ENCODE measurements at places on chromosomes 2 and 18. TPM values are rescaled to one million over a fixed set of nuclear protein-coding genes. Genes with fewer than 3 reads are reported as not detected.

CIB4 gene
- total RNA-seq = not detected

C18orf54 gene
- 5.1 TPM for total RNA-seq

LRP1B gene
- 0.82 TPM for total RNA-seq

OSR1 gene
- 2.7 TPM for total RNA-seq

DYSF gene
- total RNA-seq = 17.3 TPM

LPIN2 gene
- total RNA-seq = 78.0 TPM

RAPGEF4 gene
- 2.2 TPM for total RNA-seq

POTEJ gene
- not detected for total RNA-seq

SETBP1 gene
- 33.6 TPM for total RNA-seq

KCNE4 gene
- total RNA-seq = 4.6 TPM

ONECUT2 gene
- not detected for total RNA-seq

FKBP7 gene
- 0.37 TPM for total RNA-seq

REG3A gene
- not detected for total RNA-seq

DNA sequence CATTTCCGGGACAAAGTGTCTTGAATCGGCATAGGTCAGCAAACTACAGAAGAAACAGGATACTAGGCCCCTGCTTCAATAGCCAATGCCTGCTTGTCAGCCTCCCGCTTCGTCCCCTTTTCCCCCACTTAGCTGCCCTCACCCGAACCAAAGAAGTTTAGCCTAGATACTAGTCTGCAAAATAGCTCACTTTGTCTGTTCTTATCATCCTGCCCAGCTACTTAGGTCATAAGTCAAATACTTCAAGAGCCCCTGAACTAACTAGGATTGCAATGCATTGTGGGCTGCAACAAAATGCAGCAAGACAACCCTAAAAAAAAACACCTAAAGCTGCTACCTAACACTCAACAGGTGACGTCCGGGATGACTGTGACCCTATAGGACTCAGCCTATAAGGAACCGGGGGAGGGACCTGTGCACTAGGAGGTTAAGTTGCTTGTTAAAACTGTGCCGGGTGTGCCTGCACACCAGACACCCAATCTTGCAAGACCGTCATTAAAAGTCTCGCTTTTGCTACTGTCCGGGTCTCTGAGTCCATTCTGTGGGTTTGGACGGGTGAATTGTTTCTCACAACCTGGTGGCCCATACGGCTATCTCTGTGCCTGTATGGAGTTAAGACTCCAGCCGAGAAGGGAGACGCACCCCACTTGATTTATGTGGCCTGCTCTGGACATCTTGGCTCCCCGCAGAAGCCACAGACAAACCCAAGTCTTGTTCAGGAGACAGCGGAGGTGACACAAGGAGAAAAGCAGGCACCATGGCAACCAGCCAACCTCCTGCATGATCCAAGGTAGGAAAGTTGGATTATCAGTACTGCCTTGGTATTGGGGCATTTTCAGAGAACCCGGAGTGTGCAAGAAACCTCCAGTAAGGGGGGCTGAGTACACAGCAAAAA, 105.9 kb downstream of the HIBCH start:
- no peak for DNase-seq

DNA sequence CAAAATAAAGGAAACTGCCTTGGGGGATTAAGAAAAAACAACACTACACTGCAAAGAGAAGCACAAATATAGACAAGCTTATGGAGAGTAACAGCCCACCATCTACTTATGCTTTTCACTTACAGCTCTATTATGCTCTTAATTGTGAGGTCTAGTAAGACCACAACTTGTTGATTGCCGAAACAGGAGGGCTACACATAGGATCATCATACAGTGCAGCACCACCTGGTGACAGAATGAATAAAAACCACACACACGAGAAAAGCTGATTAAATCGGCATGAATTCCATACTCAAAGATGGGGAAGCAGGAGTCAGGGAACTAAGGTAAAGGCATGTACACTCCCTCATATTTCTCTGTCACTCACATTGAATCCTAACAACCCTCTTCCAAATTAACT, 259.2 kb downstream of the IKZF2 start:
- no peak for DNase-seq

DNA sequence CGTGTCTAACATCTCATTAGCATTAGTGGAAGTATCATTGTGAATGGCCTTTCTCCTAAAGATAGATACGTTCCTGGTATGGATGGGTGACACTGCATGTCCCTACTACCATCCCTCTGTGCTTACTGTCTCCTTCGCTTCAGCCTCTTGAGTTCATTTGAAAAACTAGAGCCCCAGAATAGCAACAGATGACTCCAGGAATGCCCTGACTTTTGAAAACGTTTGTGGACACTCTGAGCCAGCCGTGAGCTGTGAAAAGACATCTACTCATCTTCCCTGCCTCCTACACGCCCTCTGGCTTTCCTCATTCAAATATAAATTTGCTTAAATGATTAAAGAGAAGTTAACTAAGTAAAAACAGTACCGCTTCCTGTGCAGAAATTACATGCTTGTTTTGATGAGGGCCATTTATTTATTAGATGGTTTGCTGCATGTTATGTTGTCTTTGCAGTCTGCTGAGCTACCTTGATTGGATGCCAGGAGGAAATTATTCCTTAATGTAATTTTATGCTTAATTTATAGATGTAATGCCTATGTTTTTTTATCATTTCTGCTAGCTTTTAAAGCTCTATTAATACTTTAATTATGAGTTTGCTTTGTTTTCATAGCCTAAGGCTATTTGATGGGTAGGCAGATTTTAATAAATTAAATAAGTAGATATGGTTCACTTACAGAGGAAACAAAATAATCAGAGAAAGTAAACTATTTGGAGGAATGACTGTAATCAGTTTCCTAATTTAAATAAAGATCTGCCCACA, 32.1 kb upstream of the MYO3B start:
- no peak for DNase-seq

DNA sequence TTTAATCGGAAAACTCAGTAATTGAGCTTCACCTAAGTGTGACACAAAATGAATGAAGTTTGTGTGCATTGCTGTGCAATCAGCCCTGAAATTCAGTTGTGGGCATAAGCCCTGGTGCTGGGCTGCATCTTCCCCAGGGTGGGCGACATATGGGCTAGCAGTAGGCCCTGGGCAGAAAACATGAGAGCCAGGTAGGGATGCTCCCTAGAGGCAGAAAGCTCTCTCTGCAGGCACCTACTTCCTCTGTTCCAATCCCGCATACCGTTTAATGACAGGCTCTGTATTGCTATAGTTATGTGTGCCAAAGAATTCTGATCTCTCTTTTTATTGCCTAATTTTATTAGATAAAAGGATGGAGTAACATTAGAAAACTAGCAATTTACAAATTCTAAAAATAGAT, 456.7 kb downstream of the NRXN1 start:
- DNase-seq = no peak

- DNase-seq = no peak
Observed at GRCh38 chr2:120758181-120759144, 22.8 kb downstream of the GLI2 start.

GRCh38 chr2:151277067-151277466, 12.4 kb downstream of the NMI start:
- DNase-seq = no peak

DNA sequence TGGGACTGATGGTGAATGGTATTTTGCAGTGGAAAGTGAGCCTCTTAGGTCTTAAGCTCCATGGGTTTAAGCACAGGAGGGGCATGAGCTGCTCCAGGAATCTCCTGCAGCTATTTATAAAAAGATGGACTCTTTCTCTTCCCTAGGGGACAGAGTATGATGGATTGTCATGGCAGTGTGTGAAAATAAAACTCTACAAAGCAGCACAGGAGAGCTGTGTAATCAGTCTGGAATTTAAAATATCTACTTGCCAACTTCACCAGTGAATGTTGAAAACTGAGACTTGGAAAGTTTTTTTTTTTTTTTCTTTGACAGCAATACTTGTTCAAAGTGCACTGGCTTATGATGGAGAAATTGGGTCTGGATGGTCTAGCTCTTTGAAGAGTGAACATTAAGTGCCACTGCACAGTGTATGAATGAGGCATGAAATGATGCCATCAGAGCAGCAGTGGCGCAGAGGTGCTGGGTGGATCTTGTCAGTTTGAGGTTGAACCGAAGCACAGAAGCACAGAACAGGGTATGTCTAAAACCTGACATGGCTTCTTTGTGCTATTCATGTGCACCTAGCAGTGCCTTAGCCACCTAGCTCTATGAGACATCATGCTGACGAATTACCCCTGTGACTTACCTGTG, 245.4 kb downstream of the PTPRM start:
- no peak for DNase-seq

DNA sequence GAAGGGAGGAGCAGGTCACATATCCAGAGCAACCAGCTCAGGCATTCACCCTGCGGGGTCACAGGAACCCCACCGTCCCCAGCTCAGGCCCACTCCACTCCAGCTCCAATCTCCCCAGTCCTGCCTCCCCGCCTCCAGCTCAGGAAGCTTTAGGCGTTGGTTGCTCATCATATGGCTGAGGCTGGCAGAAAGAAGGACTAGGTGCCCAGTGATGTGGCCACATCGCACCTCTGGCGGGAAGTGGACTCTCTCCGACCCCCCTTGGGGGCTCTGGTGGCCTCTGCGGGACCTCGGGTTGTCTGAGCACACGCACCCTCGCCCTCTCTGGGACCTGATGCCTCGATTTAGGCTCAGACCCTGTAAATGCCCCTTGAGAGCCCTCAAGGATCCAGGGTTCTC, 187.7 kb downstream of the ZFP36L2 start:
- DNase-seq = no peak

GRCh38 chr2:171411791-171412483, 21.9 kb downstream of the METTL8 start:
- DNase-seq = no peak

GRCh38 chr2:160287476-160287875, 87.4 kb upstream of the ITGB6 start:
- DNase-seq = no peak

DNA sequence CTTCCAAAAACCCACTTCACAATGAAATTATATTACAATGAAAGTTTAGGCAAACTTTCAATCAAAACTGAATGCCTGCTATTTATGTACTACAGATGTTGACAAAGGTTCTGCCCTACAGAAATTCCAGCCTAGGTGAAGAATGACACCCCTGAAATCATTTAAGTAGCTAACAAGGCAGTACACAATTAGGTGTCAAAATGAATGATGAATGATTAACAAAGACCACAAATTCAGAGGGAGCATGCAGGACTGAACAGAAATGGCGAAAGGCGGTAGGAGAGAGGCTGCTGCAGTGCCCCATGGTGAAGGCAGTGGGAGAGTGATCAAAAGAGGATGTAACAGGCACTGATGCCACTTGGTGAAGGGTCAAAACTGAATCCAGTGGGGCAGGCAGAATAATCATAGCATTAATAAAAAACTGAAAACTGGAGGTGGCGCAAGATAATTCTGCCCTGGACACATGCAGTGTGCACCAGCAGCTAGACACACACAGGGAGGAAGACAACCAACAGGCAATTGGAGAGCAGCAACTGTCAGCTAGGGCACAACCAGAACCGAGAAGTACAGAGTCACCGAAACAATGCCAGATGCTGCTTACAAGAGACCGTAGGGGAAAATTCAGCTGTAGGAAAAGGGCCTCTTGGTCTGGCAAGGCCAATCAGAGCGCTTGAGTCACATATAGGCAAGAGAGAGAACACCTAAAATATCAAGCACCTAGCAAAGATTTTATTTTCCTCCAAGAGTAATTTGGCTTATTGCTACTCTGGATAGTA, 4.5 kb downstream of the TMEM131 start:
- DNase-seq = no peak

DNA sequence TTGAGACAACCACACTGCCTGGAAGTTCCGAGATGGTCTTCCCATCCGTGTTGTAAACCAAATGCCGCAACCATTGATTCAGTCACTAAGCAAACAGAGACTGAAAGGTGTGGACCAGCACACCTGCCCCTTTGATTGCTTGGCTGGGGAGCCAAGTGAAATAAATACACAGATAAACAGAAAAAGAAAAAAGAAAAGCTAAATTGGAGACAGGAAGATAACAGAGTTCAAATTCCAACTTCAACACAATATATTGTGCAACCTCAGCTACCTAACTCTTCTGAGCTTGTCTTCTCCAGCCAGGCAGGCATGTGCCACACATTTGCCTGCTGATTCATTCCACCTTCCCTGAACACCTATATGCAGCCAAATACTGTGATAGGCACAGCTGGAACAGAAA, 110.9 kb downstream of the PID1 start:
- peak; percentile 64 for DNase-seq

GRCh38 chr2:240988146-240988545, 10.3 kb upstream of the SNED1 start:
- peak; percentile 7 for DNase-seq

DNA sequence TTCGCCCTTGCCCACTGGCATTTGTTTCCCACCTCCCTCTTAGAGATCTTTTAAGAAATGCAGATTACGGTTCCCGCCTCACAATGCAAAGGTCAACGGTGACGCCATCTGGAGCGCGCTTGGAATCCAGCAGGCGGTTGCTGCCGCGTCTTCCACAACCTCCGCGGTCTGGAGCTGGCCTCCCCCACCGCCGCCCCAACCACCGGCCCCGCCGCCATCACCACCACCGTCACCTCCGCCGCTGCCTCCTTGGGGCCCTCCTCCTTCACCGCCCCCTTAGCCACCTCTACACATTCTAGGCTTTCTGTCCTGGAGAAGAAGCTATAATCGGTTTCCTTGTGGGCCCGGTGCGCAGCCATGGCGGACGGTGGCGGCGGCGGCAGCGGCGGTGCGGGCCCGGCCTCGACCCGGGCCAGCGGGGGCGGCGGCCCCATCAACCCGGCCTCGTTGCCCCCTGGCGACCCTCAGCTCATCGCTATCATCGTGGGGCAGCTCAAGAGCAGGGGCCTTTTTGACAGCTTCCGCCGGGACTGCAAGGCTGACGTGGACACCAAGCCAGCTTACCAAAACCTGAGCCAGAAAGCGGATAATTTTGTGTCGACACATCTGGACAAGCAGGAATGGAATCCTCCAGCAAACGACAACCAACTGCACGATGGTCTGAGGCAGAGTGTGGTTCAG, at the start of gene BOD1L2:
Gene BOD1L2, plus strand, starts transcription at position 132 of the 681 bp plus-strand sequence. Its CDS starts 226 bp downstream, at position 358.
- no peak for DNase-seq

GRCh38 chr2:137975280-137976271, 11.3 kb downstream of the HNMT start:
- no peak for DNase-seq

DNA sequence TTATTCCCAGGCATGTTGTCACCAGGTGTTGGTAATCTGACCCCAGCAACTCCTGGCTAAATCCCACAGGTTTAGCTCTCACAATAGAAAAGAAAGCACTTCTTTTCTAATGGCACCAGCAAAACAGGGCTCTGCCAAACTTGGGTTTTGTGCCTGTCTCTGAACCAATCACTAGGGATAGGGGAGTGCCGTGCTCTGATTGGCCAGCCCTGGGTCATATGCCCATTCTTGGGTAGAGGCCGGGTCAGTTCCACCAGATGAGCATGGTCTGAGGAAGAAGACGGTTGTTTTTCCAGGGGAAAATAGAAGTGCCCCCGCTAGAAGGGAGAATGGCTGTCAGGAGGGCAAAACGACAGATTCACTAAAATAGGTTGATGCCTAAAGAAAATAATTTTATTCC, 14.7 kb downstream of the CDK15 start:
- DNase-seq = no peak

- peak; percentile 86 for DNase-seq
Observed at GRCh38 chr18:5628512-5629255, 84.9 kb upstream of the EPB41L3 start.

GRCh38 chr18:52822160-52822559, 482.2 kb downstream of the DCC start:
- DNase-seq = no peak
